Naive thymus-derived CD8-positive, alpha-beta T cell (primary cell): ENCODE measurements at places on chromosomes 7 and 10. TPM values are rescaled to one million over a fixed set of nuclear protein-coding genes. Genes with fewer than 3 reads are reported as not detected.

Gene ANXA8
- not detected for polyA plus RNA-seq

- no peaks in the 10 kb centered on the region for H3K36me3 ChIP-seq
- H3K4me1 ChIP-seq, result no peaks in the 10 kb centered on the region
- no peak overlapping the region for H3K27ac ChIP-seq
- H3K27me3 ChIP-seq, result peaks cover 11% of the 10 kb centered on the region
Observed at GRCh38 chr10:126259760-126260479, 128.4 kb downstream of the ADAM12 start.

- no peak overlapping the region for H3K4me3 ChIP-seq
- peaks cover 7% of the 10 kb centered on the region for H3K4me1 ChIP-seq
- peaks cover 63% of the 10 kb centered on the region for H3K36me3 ChIP-seq
- DNase-seq, result no peak
Observed at GRCh38 chr10:16626697-16627096, 105.0 kb upstream of the C1QL3 start.

DNA sequence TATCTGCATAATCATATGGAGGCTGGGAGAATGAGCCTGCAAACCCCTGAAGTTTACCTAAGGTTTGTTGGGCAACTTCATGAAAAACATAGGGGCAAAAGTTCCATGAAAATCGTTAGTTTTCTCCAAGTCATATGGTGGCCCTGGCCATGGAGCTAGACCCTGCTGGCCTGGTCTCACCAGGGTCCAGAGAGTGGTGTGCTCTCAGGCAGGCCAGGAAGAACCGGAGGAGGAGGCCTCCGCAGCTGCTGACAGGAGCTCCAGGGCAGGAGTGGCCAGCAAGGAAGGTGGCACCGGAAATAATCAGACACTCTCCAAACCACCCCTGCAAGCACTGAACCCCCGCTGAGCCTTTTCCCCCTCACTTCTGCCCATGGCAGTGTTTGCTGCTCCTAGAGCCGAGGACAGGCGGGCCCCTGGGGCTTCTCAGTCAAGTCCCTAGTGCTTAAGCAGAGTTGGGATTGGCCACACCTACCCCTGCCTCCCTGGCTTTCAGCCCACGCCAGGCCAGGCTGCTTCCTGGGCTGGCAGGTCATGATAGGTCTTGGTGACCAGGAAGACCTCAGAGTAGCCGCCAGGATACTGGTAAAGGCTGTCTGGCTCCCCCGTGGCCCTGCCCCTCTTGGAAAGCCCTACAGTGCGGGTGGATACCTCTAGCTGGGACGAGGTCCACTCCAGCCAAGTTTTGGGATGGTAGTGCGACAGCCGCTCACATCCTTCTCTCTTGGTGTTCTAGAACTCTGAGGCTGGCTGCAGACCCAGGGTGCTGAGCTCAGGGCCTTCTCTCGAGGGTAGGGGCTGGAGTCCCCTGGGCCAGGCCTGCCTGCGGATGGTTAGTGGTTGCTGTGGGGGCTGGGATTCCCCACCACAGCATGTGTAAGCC is 242.8 kb downstream of the MGMT start:
- no peak for DNase-seq
- no peaks in the 10 kb centered on the region for H3K4me1 ChIP-seq
- H3K27ac ChIP-seq, result no peak overlapping the region
- no peaks in the 10 kb centered on the region for H3K27me3 ChIP-seq
- peaks cover 62% of the 10 kb centered on the region for H3K36me3 ChIP-seq

Gene HOXA9
- 0.16 TPM for polyA plus RNA-seq

Gene NUTM2D
- not detected for polyA plus RNA-seq
